ENCODE measurements at places on chromosomes 12 and 14.
A peak's percentile ranks its signal among the peaks of the same experiment; 100 is the strongest.

GRCh38 chr12:92123780-92124688 lies 21.6 kb downstream of the BTG1 start:
- no peak for DNase-seq

DNA sequence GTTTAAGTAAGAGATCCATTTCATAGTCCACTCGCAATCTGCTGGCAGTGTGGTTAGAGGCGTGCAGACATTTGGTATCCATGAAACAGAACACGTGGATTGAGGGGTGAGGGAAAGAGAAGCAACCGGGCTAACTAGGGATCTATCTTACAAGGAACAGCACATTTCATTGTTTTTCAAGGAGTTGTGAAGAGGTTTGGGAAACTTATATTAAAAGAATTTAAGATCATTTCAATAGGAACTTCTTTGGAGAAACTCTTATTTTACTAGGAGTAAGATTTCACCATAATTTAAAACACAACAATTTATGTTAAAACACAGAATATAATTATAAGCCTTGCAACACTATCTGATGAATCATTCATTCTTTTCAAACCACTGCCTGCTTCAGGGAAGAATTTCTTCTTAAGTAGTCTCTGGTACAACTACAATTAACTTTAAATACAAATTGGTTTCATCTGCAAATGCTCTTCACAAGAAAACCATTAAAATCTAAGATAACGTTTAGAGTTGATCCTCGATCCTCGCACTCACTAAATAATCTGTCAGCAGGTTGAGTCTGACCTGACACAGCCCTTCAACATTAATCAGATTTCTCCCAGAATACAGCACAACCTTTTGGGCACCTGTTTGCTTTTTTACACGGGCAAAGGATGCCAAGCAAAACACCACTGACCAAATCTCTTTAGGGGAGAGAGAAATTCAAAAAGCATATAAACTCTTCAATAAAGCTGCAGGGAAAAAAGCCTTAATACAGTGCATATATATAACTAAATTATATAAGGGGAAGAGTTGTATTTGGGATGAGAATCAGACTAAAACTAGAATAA lies 27.3 kb downstream of the PPTC7 start:
- no peak for DNase-seq

DNA sequence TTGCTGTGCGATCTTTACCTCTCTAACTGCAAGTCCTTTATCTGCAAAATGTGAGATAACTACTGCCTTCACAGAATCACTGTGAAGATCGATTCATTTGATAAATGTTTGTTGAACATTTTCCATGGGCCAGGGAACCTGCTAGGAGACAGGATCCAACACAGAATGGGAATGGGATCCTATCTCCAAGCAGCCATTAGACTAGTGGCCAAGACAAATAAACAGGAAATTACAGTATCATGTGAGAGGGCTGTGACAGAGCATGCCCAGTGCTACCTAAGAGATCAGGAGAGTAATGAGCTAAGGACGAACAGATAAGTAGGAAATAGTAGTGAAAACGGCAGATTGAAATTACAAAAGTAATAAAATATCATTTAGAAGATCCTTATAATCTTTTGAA lies 105.7 kb downstream of the GRIN2B start:
- no peak for DNase-seq

DNA sequence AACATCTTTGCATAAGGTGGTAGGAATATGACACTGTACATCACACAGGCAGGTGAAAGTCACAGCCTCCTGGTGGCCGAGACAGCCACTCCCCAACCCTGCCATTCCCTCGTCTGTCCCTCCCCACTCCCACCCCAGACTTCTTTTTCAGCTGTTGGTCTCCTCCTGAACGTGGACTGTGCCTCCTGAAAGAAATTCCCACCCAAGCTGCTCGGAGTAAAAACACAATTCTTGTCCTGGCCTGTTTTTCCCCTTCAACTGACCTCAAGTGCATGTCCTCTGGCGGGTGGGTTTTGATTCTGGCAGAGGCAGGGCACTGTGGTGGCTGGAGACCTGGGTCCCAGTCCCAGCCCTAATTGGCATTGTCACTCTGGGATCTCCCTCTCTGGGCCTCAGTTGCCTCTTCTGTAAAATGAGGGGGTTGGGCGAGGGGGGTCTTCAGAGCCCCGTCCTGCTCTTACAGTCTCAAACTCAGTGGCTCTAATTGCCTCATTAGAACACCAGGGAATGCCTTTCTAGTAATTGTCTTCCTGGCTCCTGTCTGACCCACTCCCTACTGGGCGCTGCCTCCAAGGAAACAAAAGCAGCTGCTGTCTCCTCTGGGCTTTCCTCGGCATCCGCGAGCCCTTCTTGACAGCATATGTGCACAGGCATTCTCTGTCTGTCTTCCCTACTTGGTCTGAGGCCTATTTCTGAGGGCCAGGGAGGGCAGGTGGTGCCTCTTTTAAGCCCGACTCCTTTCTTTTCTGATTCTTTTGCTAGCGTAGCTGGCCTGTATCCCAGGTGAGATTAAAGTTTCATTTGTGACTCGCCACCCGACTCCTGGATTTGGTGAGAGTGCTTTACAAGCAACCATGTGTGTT lies 186.6 kb upstream of the RMST start:
- DNase-seq: peak; percentile 76
